Liver (tissue), 10 donors: ENCODE measurements at places on chromosomes 11 and 22. TPM values are rescaled to one million over a fixed set of nuclear protein-coding genes. Genes with fewer than 3 reads are reported as not detected.

DNA sequence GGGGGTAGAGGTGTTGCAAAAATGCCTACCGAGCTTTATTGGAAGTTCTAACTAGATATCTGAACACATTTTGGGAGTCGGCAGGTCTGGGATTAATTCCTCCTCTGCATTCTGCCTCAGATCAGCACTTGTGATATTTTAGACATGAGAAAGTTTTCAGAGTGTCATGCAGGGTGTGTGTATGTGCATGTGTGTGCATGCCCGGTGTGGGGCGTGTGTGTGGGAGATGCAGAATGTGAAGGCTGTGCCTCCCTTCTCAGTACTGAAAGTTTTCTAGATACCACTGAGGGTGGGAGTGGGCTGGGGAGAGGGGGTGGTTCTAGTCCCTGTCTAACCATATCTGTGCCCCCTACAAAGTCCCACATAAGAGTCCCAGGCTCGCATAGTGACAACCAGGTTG, 180.0 kb upstream of the NTM start:
- no peaks in the 10 kb centered on the region for H3K27me3 ChIP-seq
- H3K36me3 ChIP-seq = no peaks in the 10 kb centered on the region
- no peak for DNase-seq
- no peak overlapping the region for H3K27ac ChIP-seq

DNA sequence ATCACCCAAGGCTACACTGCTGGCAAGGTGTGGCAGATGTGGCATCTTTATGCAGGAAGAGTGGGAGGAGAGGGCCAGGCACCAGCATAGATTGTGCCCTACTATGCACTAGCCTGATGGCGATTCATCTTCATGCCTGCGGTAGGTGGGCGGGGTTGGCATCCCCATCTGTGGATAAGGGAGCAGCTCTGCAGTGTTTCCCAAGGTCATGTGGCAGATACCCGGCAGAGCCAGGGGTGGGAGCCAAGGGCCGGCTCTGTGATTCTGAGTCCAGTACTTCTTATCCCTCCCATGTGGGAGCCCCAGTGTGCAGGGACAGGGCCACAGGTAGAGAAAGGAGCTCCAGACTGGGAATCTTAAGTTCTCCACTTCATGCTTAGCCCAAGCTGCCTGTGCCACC, 20.0 kb downstream of the CD82 start:
- no peak for DNase-seq
- H3K27ac ChIP-seq = peak overlapping the region; percentile 92
- no peaks in the 10 kb centered on the region for H3K27me3 ChIP-seq

DNA sequence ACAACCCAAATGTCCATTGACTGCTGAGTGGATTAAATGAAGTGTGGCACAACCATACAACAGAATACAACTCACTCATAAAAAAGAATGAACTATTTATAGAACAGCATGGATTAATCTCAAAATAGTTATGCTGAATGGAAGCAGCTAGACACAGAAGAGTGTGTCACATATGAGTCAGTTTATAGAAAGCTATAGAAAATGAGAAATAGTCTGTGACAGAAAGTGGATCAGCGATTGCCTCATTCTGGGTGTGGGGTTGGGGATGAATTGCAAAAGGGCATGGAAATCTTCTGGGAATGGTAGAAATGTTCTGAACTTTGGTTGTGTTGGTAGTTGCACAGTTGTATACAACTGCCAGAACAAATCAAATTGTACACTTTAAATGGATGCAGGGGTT, 37.4 kb downstream of the PRR5L start:
- H3K27ac ChIP-seq = no peak overlapping the region
- no peak overlapping the region for H3K4me3 ChIP-seq
- H3K4me1 ChIP-seq = no peaks in the 10 kb centered on the region

Gene RNF169
- polyA plus RNA-seq = 0.60 TPM

GRCh38 chr11:129592191-129592590, 216.5 kb downstream of the BARX2 start:
- H3K4me3 ChIP-seq = no peak overlapping the region
- no peaks in the 10 kb centered on the region for H3K4me1 ChIP-seq
- H3K27ac ChIP-seq = no peak overlapping the region
- H3K36me3 ChIP-seq = no peaks in the 10 kb centered on the region
- H3K27me3 ChIP-seq = no peaks in the 10 kb centered on the region

GRCh38 chr11:46611526-46612304, 5.3 kb downstream of the HARBI1 start:
- no peak overlapping the region for H3K27ac ChIP-seq
- H3K4me1 ChIP-seq = peaks cover 13% of the 10 kb centered on the region
- peak; percentile 52 for DNase-seq
- no peak overlapping the region for H3K4me3 ChIP-seq
- no peaks in the 10 kb centered on the region for H3K27me3 ChIP-seq
- H3K36me3 ChIP-seq = no peaks in the 10 kb centered on the region

Gene ISX
- 0.03 TPM for polyA plus RNA-seq

GRCh38 chr22:24051028-24051427, 39.9 kb downstream of the CABIN1 start:
- peaks cover 16% of the 10 kb centered on the region for H3K36me3 ChIP-seq
- H3K27ac ChIP-seq = no peak overlapping the region
- no peak for DNase-seq
- H3K4me3 ChIP-seq = no peak overlapping the region
- no peaks in the 10 kb centered on the region for H3K4me1 ChIP-seq

Gene SLC22A6
- polyA plus RNA-seq = not detected

Gene TMA7B
- not detected for polyA plus RNA-seq

GRCh38 chr11:115576606-115577380, 72.6 kb upstream of the CADM1 start:
- H3K27me3 ChIP-seq = no peaks in the 10 kb centered on the region
- no peak overlapping the region for H3K4me3 ChIP-seq
- H3K4me1 ChIP-seq = no peaks in the 10 kb centered on the region
- no peak for DNase-seq

DNA sequence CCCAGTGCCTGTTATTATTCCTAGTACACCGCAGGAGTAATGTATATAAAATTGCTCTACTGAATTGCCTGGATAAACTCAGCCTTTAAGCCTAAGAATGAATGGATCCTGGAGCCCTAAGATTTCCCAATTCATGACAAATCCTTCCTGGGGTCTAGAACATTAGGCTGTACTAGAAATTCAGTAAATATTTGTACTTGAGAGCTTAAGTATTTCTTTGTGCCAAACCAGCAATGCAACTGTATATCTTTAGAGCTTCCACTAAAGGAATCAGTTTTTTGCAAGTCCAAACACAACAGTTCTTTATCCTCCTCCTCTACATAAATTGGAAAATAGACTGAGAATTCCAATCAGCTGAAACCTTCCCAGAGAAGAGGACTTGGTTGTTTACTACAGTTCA, 65.6 kb downstream of the FAM168A start:
- H3K36me3 ChIP-seq = no peaks in the 10 kb centered on the region
- H3K27me3 ChIP-seq = no peaks in the 10 kb centered on the region
- H3K4me1 ChIP-seq = peaks cover 21% of the 10 kb centered on the region
- H3K27ac ChIP-seq = no peak overlapping the region
- no peak overlapping the region for H3K4me3 ChIP-seq
- no peak for DNase-seq

DNA sequence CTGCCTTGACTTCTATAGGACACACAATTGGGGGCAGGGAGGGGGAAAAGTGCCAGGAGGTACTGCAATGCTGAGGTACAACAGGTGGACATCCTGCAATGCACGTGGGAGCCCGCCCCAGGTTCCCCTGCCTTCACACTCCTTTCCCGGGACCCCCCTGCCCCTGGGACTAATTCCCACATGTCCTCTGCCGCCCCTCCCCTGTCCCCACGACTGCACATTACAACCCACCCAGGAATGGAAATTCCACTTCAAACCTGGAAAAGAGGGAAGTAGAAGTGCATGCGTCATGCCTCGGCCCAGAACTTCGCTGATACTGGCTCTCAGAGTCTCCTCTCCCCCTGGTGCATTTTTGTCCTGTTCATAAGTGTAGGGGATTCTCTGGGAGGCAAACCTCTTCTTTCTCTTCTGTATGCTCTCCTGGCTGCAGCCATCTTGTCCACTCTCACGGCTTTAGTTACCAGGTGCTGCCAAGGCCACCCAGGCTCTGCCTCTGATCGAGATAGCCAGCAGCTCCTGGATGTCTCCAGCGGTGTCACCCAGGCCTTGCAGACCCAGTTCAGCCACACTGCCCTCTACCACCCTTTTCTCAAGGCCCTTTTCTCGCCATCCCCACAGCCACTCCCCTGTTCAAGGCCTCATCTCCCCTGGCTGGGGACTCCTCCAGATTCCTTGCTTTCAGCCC, 43.7 kb downstream of the GDPD5 start:
- H3K27ac ChIP-seq = no peak overlapping the region
- no peak for DNase-seq
- no peaks in the 10 kb centered on the region for H3K36me3 ChIP-seq
- H3K4me1 ChIP-seq = peaks cover 15% of the 10 kb centered on the region
- H3K27me3 ChIP-seq = no peaks in the 10 kb centered on the region

Gene NAALAD2
- polyA plus RNA-seq = 0.51 TPM

- no peak overlapping the region for H3K27ac ChIP-seq
- no peak for DNase-seq
- no peaks in the 10 kb centered on the region for H3K36me3 ChIP-seq
- no peaks in the 10 kb centered on the region for H3K27me3 ChIP-seq
These were observed 34.6 kb downstream of the IFT27 start for GRCh38 chr22:36741204-36741793.

DNA sequence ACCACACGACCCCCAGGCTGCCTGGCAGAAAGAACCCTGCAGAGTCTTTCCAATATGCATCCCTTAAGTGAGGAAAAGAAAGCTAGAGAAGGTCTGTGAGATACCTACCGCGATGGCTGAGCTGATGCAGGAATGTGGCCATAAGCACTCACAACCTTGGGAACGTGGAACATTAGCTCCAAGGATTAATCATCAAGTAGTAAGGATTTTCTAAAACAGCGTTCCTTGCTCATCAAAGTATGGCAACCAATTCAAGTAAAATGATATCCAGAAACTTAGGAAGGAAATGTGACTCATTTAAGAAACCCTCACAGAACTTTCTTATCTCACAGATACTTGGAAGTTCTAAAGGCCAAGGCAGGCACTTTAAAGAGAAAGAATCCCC, 12.8 kb downstream of the PACSIN2 start:
- H3K4me3 ChIP-seq = no peak overlapping the region
- no peak for DNase-seq
- H3K27ac ChIP-seq = peak overlapping the region; percentile 19
- H3K27me3 ChIP-seq = no peaks in the 10 kb centered on the region
- H3K36me3 ChIP-seq = no peaks in the 10 kb centered on the region

GRCh38 chr22:43433451-43434274, 21.8 kb downstream of the MPPED1 start:
- DNase-seq = no peak
- H3K27ac ChIP-seq = no peak overlapping the region
- H3K36me3 ChIP-seq = no peaks in the 10 kb centered on the region
- no peaks in the 10 kb centered on the region for H3K27me3 ChIP-seq

DNA sequence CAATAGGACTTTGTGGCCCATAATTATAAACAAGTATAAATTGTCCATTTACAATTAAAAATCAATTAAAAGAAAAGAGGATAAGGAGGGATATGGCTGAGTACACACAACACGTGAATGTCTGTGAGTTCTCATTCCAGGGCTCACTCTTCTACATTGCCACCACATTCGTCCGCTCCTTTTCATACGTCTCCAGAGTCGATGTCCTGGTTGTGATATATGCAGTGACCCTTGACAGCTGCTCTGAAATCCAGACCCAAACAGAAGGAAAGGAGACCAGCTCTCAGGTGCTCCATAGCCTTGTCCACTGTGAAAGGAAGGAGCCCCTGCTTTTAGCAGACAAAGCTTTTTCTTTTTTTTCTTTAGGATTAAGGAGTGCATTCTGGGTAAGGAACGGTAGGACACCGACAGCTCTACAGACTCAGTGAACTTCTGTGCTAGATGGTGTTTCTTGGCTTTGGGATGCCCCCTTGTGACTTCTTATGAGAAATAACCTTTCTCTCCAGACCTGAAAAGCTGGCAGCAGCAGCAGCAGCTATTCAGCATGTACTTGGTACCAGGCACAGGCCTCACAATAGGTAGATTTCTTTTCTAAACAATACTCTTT, 19.7 kb upstream of the DNAJB13 start:
- H3K27ac ChIP-seq = no peak overlapping the region
- no peaks in the 10 kb centered on the region for H3K4me1 ChIP-seq
- H3K27me3 ChIP-seq = no peaks in the 10 kb centered on the region
- no peak overlapping the region for H3K4me3 ChIP-seq

- H3K4me1 ChIP-seq = peaks cover 2% of the 10 kb centered on the region
- H3K27me3 ChIP-seq = no peaks in the 10 kb centered on the region
- no peak overlapping the region for H3K4me3 ChIP-seq
- DNase-seq = no peak
- no peak overlapping the region for H3K27ac ChIP-seq
- no peaks in the 10 kb centered on the region for H3K36me3 ChIP-seq
These were observed 68.5 kb upstream of the LMO1 start for GRCh38 chr11:8332196-8332595.

Gene BTG4
- polyA plus RNA-seq = not detected

- peaks cover 34% of the 10 kb centered on the region for H3K4me1 ChIP-seq
- DNase-seq = no peak
- H3K27me3 ChIP-seq = no peaks in the 10 kb centered on the region
- peak overlapping the region; percentile 7 for H3K4me3 ChIP-seq
These were observed 3.0 kb downstream of the TOLLIP start for GRCh38 chr11:1306186-1307162.

Gene APOC3
- 24,129 TPM for polyA plus RNA-seq

DNA sequence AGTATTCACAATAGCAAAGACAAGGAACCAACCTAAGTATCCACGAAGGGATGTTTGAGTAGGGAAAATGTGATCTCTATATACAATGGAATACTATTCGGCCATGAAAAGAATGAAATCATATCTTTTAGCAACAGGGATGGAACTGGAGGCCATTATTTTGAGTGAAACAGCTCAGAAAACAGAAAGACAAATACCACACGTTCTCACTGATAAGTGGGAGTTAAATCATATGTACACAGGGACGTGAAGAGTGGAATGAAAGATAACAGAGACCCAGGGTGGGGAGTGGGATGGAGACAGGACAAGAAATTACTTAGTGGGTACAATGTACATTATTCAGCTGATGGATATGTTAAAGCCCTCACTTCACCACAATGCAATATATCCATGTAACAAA, 1012.7 kb downstream of the TBC1D22A start:
- H3K4me3 ChIP-seq = no peak overlapping the region
- no peak for DNase-seq
- H3K36me3 ChIP-seq = no peaks in the 10 kb centered on the region
- no peaks in the 10 kb centered on the region for H3K4me1 ChIP-seq

Gene RIMBP3B
- polyA plus RNA-seq = not detected

GRCh38 chr22:42080287-42080686, 787 bp downstream of the SMDT1 start:
- H3K4me1 ChIP-seq = peaks cover 10% of the 10 kb centered on the region
- DNase-seq = no peak
- no peaks in the 10 kb centered on the region for H3K27me3 ChIP-seq
- peak overlapping the region; percentile 62 for H3K4me3 ChIP-seq
- peaks cover 12% of the 10 kb centered on the region for H3K36me3 ChIP-seq

Gene OR4A16
- polyA plus RNA-seq = not detected

Gene SORL1
- polyA plus RNA-seq = 14.6 TPM

Gene ACR
- polyA plus RNA-seq = 0.14 TPM
